ENCODE measurements at places on chromosomes 16 and 17.
A peak's percentile ranks its signal among the peaks of the same experiment; 100 is the strongest.

DNA sequence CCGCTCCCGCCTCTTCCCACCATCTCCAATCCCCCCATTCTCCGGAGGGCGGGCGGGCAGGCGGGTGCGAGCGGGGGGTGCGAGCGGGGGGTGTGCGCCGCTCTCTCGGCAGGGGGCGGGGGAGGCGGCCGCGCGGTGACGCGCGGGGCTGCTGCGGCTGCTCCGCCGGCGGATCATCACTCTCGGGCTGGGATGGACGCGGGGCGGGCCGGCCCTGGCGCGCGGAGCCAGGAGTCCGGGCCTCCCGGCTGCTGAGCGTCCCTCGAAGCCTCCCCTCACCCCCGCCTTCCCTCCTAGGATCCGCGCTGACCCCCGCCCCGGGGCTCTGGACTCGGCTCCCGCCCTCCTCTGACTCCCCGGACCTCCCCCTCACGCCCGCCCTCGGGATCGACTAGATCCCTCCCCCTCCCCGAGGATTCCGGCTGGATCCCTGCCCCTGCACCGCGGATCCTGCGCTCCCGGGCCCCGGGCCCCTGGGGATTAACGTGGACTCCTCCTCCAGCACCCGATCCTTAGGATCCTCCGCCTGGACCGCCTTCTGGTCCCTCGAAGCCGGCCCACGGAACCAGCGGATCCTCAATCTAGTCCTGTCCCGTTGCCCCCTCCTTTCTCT is 946 bp upstream of the TMEM256 start:
- peak; percentile 61 for DNase-seq

- no peak for DNase-seq
Measured at GRCh38 chr17:48494335-48494734, 36.5 kb downstream of the HOXB1 start.

GRCh38 chr17:43868226-43868994 is 21.4 kb downstream of the CD300LG start:
- DNase-seq, result no peak

DNA sequence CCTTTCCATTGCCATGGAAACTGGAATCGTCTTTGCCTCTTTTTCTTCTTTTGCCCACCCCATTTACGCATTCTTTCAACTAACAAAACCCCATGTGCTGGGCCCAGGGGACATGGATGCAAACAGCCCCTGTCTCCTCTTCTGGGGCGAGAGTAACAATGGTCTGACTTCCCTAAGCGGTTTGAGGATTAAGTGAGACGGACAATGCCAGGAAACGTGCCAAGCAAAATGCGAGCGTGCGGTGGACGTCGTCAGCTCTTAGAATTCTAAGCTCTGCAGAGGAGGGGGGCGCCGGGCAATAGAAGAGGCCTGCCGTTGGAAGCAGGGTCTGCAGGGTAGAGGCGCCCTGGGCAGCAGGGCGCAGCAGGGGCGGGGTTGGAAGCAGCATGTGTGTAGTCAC is 42.4 kb upstream of the JPH3 start:
- DNase-seq, result no peak

DNA sequence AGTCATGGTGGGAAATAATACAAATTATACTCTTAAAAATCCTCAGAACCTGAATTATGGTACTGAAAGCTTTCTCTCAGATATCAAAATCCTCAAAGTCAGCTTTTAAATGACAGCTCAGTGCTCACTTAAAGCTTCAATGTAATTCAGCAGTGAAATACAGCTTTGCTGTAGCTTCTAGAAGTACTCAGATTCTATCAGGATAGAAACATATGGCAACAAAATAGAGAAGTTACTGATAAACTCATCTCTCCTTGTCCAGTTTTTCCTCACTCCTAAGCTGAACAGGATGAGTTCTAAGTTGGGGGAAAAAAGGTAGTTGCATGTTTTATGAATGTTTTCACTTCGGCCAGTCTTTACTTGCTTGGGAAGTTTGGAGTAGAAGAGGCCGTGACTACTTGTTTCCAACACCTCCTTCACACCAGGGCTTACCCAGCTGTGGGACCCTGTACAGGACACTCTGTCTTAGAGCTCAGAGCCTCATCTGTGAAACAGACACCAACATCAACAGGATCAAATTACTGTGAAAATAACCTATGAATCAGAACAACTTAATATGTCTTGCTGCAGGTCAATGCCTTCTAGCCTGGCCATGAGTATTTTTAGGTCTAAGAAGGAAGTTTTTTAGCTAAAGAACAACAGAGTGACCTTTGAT is 30.2 kb downstream of the OGFOD1 start:
- DNase-seq, result no peak

GRCh38 chr16:57743458-57743857 is 7.9 kb downstream of the KATNB1 start:
- no peak for DNase-seq

- no peak for DNase-seq
Measured at GRCh38 chr17:79082311-79083190, 7.9 kb downstream of the ENGASE start.

DNA sequence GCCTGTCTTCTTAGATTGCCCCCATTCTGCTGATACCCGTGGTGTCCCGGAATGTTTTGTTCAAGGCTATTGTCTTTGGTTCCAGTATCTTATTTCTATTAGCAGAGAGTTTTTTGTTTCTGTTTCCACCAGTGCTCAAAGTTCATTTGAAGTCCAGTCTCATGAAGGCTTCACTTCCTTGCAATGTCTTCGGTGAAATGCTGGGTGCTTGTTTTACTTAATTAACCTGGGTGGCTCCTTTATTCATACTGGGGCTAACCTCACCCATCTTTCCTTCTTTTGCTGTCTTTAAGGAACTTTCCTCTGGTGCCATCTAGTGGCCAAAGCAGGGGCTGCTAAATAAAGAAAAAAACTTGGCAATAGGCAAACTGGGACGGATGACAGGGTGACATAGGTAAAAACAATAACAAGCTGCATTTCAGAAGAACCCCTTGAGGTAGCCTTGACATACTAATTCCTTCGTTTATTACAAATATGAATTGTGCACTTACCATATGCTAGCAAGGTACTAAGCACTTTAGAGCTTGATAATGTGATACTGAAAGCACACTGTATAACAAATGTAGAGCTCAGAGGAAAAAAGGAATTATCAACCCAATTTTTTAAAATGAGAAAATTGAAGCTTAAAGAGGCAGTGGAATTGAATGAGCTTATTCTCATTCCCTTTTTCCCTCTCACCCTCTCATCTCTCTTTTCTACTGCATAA is 2.8 kb upstream of the SMIM36 start:
- DNase-seq, result peak; percentile 40

GRCh38 chr17:13996276-13996675 is 73.0 kb upstream of the COX10 start:
- DNase-seq, result no peak

DNA sequence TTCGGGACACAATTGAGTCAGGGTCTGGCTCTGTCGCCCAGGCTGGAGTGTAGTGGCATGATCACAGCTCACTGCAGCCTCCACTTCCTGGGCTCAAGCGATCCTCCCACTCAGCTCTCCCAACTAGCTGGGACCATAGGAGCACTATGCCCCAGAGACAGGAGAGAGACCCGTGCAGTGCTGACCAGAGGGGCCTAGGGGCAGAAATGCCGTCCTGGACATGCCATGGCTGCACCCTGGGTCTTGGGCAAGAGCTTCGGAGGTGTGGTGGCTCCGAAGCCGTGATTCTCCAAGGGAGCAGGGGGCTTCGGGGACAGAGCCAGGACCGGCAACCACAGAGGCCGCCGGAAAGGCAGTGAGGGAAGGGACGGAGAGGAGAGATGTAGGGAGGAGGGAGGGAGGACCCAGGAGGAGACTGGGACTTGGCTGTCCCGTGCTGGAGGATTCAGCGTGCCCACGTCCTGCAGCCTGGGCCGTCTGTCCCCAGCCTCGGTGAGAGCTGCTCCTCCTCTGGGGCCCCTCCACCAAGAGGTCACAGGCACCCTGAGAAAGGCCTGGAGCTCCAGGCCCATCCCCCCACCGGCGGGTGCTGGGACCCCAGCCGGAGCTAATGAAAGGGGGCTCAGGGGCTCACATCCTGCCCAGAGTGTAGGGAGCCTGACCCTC is 21.9 kb downstream of the TPSD1 start:
- no peak for DNase-seq

DNA sequence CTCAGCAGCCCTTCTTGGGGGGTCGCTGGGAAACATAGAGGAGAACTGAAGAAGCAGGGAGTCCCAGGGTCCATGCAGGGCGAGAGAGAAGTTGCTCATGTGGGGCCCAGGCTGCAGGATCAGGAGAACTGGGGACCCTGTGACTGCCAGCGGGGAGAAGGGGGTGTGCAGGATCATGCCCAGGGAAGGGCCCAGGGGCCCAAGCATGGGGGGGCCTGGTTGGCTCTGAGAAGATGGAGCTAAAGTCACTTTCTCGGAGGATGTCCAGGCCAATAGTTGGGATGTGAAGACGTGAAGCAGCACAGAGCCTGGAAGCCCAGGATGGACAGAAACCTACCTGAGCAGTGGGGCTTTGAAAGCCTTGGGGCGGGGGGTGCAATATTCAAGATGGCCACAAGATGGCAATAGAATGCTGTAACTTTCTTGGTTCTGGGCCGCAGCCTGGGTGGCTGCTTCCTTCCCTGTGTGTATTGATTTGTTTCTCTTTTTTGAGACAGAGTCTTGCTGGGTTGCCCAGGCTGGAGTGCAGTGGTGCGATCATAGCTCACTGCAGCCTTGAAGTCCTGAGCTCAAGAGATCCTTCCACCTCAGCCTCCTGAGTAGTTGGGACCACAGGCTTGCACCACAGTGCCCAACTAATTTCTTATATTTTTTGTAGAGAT is 3.4 kb downstream of the STH start:
- peak; percentile 55 for DNase-seq

GRCh38 chr17:6196355-6196754 is 126.2 kb downstream of the WSCD1 start:
- DNase-seq, result no peak

DNA sequence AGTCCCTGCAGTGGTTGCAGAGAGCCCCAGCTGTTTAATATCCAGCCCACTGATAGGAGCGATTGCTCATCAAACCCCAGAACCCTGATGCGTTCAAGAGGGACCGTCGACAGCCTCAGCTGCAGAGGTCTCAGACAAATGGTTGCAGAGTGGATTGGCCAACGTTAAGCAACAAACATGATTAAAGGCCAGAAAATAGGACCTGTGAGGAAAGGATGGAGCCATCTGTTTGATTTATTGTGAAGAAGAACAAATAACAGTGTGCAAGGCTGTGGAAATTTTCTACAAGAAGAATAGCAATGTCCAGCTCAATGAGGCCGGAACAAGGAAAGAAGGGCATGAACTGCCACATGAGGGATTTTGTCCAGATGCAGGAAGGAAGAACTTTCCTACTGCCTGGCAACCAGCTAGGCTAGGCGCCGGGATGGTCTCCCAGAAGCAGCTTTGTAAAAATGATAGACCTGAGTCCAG is 138.4 kb upstream of the DNAH9 start:
- DNase-seq, result no peak

GRCh38 chr17:80929449-80929848 is 62.2 kb upstream of the CHMP6 start:
- no peak for DNase-seq

DNA sequence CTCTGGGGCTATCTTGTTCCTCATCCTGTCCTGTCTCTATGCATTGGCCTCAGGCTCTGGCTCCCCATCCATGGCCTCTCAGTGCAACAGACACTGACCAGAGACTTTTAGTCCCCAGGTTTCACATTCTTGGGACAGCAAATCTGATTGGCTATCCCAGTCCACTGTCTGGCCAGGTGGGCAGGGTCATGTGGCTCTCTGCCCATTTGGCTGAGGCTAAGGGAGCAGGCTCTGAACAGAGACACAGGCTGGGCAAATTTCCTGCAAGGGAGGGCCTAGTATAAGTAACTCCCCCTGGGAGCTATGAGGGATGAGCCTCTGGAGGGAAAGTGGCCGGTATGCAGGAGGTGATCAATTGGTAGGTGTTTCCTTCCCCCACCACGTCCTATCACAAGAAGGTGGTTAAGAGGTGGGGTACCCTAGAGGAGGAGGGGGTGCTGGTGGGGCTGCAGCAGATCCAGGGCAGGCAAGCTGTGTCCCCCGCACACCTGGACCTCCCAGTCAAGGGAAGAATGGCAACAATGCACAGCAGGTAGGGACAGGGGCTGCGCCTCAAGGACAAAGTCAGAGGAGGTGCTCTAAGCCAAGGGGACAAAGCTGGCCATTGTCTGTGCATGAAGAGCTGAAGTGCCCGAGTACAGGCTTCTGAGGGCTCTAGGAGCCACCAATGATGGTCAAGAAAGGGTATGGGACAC is 13.2 kb downstream of the XYLT2 start:
- DNase-seq, result no peak

- DNase-seq, result no peak
Measured at GRCh38 chr17:42655528-42655927, 3.6 kb upstream of the TUBG2 start.

DNA sequence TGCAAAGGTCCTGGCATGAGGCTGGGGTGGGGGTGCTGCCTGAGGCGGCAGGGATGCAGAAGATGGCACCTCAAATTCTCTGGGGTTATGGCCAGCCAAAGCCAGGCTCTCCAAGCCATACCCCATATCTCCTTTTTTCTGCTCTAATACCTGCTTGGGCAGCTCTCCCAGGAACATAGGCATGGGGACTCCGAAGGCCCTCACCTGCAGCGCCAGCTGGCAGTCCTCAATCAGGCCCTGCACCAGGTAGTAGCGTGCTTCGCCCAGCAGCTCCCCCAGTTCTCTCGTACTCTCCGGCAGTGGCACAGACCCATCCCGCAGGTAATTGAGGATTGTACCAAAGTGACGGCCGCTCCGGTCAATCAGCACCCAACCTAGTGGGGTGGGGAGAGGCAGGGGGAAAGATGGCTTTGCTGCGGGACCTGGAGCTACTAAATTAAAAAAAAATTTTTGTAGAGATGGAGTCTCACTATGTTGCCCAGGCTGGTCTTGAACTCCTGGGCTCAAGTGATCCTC is 3.0 kb downstream of the KCTD13 start:
- no peak for DNase-seq

GRCh38 chr16:11570806-11571205 is 15.9 kb downstream of the LITAF start:
- DNase-seq, result no peak

GRCh38 chr16:64704386-64704785 is 417.5 kb downstream of the CDH11 start:
- DNase-seq, result no peak

DNA sequence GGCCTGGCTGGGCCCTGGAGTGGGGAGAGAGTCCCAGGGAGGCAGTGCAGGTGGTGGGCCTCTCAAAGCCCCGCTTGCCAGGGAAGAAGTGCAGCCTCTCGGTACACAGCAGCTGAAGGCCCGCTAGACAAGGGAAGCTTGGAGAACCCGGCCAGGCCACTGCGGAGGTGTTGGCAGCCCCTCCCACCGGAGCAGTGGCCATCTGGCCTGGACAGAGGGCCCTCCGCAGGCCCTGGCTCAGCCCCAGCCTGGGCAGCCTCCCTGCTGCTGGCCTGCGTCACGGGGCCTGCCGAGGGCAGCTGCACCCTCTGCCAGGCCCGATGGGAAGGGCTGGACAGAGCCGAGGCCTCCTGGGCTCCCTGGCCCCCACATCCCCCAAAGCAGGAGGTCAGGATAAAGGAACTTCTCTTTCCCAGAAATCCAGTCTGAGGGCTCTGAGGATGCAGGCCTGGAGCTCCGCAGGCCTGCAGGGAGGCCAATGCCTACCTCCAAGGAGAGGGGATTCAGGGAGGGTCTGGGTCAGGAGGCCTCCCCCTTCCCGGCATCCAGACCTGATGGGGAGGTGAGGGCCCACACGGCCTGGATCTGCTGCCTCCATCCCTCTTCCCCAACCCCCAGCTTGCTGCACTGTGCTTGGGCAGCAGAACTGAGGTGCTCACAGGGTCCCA is 4.3 kb downstream of the SPPL2C start:
- DNase-seq, result no peak

- DNase-seq, result no peak
Measured at GRCh38 chr16:67726106-67727034, 7.3 kb upstream of the GFOD2 start.

GRCh38 chr16:72530434-72530833 is 358.5 kb upstream of the PMFBP1 start:
- DNase-seq, result no peak
